ENCODE measurements at places on chromosomes 6 and 20.
A peak's percentile ranks its signal among the peaks of the same experiment; 100 is the strongest.

GRCh38 chr6:132443206-132443605 is 41.9 kb upstream of the MOXD1 start:
- no peak for DNase-seq

DNA sequence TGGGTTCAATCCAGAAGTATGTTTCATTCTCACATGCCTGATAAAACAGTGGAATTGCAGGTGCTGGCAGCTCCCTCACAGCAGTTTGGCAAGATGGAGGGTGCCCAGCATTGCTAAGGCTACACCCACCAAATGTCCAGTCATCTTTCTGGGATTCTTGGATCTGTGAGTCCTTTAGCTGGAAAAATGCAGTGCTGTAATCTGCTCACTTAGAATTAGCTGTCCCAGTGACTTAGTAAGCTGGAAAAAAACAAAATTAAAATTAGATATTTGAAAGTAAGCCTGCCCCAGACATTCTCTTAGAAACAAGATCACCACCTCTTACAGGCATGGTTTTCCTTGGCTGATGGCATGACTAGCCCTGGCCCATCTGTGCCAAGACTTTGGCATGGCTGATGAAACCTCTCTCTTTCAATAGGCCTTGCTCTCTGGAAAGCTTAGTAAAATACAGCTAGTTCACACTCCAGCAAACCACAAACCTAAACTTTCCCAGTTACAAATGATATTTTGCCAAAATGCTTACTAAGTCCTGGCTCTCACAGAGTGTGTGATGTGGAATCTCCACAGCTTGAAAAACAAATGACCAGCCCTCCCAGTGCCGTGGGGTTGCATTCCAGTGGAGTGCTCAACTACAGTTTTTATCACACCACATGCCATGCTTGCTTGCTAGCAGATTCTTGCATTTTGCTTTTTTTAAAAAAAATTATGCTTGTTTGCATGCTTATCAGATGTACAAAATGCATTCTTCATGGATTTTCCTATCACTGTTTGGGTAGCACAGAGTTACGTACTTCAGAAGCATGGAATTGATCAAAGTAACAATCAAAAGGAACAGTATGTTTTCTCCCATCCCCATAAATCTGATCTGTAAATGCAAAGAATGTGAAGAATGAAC is 261.5 kb downstream of the EYA4 start:
- no peak for DNase-seq

DNA sequence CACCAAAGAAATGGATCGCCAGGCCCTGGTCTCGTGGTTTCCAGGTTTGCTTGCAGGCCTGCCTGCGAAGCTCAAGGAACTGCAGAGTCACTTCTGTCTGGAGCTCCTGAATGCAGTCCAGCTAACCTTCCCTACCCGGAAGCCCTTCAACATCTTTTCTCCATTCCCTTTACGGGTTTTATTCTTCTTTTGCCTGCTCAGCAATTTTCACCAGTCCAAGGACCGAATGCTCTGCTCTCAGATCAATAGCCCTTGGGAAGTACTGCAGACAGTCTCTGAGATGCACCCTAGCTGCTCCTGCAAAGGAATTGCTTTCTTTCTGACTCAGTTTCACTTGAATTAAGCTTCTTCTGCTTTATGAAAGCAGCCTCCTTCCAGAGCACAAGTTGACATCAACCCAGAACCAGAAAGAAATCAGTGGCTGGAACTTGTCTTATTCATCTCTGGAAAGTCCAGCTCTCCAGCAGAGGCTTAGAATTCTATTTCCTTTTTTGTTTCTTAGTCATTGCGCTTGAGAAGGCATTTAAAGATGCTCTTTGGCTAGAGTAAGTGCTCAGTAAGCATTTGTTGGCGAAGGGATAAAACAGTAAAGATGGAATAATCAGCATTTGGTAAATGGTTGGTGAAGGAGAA is 18.7 kb upstream of the YWHAB start:
- DNase-seq: no peak

DNA sequence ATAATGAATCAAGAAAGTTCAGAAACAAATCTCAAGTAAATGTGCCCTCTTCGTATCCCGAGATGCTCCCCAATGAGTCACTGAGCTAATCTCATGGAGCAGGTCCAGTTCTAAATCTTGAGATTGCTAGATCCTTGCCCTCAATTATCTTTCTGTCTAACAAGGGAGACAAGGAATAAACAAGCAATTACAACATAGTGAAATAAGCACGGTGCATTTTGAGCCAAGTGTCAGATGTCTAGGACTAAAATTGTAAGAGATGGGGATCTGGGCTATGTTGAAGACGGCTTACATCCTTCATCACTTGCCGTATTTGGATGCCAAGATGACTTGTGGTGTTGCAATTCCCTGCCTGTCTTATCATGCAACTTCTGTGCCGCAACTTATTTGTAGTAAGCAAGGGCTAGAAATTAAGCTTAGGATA is 56.5 kb upstream of the ADGRF1 start:
- no peak for DNase-seq

DNA sequence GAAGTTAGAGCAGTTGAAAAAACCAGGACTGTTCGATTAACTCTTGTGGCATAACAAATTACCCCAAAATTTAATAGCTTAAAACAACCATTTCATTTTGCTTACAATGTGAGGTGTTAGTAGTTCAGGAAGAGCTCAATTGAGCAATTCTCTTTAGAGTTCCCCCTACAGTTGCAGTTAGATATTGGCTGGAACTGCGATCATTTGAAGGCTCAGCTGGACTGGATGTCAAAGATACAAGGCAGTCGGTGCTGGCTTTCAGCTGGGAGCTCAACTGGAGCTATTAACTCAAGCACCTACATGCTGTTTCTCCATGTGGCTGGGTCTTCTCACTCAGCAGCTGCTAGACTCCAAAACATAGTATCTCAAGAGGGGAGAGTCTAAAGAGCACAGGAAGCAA is 96.0 kb upstream of the LOC128125822 start:
- DNase-seq: no peak

DNA sequence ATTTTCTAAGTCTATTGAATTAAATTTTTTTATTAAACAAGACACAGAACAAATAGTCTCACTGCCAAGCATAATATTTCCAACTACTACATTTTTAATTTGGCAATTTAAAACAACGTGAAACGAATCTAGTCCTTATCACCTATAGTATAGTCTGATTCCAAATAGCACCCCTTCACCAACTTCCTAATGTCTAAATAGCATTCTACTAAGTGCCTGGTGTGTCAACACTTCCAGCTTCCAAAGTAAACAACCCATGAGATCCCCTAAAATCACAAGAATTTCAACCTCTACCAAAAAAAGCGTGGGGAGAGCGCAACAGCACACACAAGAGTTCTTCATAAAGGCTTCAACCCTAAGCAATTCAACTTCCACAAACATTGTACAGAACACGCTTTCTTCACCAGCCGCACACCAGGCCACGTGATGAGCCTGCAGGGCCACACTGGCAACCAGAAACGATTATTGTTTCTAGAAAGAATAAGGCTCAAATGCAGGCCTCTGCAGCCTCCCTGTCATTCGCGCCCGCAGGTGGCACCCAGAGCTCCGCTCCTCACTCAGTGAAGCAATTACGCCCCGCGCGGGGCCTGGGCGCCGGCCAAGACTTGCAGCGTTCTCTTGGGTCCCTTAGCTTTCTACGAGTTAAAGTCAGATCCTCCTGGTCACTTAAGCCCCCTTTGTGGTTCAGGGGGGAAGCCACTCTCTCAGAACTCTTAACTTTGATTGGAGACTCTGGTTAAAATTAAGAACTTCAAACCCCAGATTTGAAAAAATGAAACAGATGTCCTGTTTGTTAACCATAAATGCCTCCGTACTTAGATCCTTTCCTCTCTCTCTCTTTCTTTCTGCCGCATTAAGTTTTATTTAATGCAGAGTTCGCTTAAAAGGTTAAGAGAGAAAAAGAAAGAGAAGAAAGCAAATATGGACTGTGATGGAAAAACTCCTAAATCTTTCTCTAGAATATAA is 18.3 kb downstream of the SIM1 start:
- no peak for DNase-seq

- no peak for DNase-seq
Observed at GRCh38 chr20:60049601-60050000, 91.4 kb downstream of the CDH26 start.

DNA sequence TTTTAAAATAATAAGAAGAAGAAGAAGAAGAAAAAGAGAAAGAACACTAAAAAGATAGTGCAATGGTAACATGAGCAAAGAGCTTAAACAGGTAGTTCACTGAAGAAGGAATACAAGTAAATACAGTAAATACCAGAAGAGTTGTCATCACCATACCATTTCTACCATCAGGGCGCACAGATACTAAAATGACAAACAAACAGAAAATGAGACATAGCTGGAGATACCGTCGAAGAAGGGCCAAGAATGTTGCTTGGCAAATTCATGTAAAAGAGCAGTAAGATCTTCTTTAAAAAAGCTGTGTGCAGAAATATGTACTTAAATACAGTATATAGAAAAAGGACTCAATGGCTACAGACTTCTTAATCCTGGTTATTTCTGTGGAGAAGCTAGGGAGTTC is 20.7 kb upstream of the TFAP2C start:
- DNase-seq: no peak

DNA sequence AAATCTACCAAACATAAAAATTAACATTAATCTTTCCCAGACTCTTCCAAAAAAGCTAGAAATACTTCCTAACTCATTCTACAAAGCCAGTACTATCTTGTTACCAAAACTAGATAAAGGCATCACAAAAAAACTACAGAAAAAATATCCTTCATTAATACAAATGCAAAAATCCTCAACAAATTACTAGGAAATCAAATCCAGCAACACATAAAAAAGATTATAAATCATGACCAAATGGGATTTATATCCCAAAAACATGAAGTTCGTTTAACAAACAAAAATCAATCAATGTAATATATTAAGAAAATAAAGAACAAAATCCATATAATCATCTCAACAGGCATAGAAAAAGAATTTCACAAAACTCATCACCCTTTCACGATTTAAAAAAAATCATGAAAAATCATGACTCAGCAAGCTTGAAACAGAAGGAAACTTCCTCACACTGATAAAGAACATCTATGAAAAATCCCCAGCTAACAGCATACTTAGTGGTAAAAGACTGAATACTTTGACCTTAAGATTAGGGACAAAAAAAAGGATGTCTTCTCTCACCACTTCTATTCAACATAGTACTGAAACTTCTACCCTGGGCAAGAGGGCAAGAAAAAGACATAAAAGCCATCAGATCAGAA is 43.2 kb downstream of the RANBP9 start:
- no peak for DNase-seq

DNA sequence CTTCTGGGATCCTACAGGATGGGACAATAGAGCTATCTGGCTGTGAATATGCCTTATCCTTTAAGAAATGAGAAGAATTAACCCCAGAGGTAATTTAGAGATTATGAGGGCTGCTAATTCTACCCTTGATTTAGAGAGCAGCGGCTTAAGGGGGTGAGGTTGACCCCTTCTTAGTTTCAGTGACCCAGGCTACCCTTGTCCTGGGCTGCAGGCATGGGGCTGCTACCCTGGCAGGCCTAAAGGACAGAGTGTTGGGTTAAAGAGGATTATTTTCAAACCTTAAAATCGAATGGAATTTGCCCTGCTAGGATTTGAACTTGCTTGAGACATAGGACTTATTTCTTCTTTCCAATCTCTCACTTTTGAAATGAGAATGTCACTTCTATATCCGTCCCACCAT is 1343.4 kb downstream of the HACE1 start:
- DNase-seq: no peak

DNA sequence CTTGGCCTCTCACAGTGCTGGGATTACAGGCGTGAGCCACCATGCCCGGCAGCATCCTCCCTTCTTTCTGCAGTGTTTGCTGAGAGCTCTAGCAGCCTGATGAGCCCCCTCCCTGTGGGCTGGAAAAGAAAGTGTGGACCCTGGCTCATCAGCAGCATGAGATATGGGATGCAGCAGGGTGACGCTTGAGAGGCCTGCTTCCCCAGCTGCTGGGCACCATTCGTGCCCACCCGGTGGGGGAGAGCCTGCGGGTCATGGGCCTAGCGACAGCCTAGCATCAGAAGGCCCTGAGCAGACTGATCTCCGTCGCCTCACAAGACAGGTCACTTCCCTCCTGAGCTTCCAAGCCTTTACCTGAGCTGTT is 16.0 kb upstream of the CCDC167 start:
- no peak for DNase-seq

DNA sequence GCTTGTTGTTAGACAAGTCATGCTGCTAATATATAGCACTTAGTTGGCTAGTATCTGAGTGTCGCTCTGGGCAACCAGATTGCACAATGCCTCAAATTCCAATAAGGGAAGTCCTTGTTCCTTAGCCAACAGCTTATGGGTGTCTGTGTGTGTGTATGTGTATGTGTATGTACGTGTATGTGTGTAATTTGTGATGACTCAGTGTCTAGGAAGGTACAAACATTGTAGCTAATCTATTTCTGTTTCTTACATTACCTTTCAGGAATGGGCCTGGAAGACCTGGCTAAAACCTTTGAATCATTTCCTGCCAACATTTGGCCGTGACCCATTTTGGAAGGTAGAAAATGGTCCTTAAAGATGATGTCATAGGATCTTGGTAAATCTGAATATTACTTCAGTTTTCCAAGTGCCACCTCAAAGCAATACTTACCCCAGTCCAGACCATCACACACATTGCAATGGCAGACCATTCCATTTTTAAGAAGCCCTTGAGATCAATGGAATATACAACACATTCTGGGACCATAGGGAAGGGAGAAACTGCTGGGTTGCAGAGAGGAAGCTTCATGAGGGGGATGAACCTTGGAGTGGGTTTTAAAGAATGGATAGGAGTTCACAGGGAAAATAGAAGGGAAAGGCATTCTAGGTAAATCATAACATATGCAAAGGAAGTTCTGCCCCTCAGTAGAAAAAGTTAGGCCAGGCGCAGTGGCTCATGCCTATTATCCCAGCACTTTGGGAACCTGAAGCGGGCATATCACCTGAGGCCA is 25.1 kb downstream of the NEDD9 start:
- no peak for DNase-seq

- peak; percentile 70 for DNase-seq
Observed at GRCh38 chr6:20403766-20404640, 2.3 kb downstream of the E2F3 start.

DNA sequence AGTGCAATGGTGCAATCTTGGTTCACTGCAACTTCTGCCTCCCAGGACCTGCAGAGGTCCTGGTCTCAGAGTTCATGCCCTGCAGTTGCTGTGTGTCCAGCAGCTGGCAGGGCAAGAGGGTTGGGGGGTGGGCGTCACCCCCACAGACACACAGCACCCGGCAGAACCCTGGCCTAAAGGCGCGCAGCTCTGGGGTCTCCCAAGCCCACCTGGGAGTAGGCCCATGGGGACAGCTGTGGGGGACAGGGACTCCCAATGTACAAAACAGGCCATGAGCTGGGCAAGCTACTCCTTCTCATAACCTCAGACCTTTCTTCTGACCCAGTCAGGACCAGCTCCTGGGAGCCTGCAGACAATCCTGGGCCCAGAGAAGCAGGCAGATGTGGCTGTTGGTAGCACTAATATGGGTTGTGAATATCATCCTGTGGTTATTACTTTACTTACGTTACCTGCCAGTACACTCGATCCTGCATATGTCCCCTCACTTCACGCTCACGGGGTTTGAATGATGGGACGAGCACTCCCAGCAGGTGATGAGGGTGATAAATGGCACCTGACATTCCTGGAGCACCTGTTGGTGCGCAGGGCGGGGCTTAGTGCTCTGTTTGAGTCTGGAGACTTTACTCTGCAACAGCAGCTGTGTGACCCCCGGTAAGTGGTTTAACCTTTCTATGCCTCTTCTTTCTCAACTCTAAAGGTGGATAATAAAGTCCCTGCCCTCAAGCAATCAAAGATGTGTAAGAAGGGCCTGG is 39.9 kb upstream of the SULF2 start:
- no peak for DNase-seq

GRCh38 chr6:15062516-15063252 is 183.2 kb upstream of the JARID2 start:
- no peak for DNase-seq

GRCh38 chr6:143998686-143999085 is 9.4 kb downstream of the PLAGL1 start:
- DNase-seq: no peak

GRCh38 chr6:40312213-40313015 is 274.8 kb downstream of the LRFN2 start:
- DNase-seq: no peak
